ENCODE measurements at places on chromosomes 11 and 22.

DNA sequence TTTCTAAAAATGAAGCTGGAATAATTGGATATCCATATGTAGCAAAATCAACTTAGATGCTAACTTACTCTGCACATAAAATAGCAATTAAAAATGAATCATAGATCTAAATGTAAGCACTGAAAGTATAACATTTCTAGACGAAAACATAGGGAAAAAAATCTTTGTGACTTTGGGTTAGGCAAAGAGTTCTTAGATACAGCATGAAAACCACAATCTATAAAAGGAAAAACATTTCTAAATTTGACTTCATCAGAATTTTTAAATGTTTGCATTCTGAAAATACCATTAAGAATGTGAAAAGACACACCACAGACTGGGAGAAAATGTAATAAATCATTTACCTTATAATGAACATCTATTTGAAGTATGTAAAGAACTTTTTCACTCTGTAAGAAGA is 128.8 kb downstream of the APIP start:
- DNase-seq: no peak

DNA sequence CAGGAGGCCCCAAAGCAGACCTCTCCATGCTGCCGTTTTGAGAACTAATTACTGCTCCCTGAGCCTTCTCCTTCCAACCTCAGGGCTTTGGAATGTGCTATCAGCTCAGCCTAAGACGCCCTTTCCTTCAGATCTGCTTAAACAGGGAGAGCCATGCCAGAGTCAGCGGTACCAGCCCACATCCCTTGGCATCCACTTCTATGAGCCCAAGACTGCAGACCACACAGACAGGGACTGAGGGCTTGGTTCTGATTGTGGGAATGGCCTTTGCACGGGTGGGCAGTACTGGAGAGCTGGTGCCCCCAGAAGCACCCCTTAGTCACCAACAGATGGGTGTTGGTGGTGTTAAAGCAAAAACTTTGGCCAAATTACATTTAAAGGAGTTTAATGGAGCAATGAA is 146.5 kb downstream of the TTC17 start:
- DNase-seq: no peak

GRCh38 chr22:48182031-48182430 is 1419.6 kb downstream of the TBC1D22A start:
- no peak for DNase-seq

GRCh38 chr11:89442801-89443200 is 48.4 kb downstream of the NOX4 start:
- no peak for DNase-seq

DNA sequence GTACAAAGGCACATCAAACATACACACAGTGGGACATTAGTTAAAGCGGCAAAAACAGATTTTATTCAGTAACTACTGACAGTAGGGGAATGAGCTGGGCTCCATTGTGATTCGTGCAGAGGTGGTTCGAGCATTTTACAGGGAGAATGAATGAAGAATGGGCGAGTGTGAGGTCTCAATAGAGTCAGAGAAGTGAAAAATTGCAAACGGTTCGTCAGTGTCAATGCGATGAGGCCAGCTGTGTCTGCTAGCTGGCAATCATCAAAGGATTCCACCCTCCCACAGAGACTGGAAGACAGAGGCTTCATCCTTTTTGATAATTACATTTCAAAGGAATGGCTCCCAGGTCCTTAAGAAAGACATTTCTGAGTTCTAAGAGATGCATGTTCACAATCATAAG is 17.4 kb downstream of the OR4D9 start:
- no peak for DNase-seq

- no peak for DNase-seq
Measured at GRCh38 chr11:116840224-116840745, 2.9 kb upstream of the APOA1 start.
